ENCODE measurements at places on chromosomes 3 and 15. TPM values are rescaled to one million over a fixed set of nuclear protein-coding genes. Genes with fewer than 3 reads are reported as not detected.

GRCh38 chr3:158748237-158748828 lies 16.1 kb upstream of the RARRES1 start:
- H3K4me3 ChIP-seq = no peak overlapping the region
- no peaks in the 10 kb centered on the region for H3K4me1 ChIP-seq
- H3K36me3 ChIP-seq = no peaks in the 10 kb centered on the region
- no peak for DNase-seq

GRCh38 chr15:95013381-95013780 lies 782.0 kb downstream of the MCTP2 start:
- no peak overlapping the region for H3K4me3 ChIP-seq
- no peaks in the 10 kb centered on the region for H3K36me3 ChIP-seq
- H3K27ac ChIP-seq = no peak overlapping the region
- no peaks in the 10 kb centered on the region for H3K4me1 ChIP-seq
- H3K27me3 ChIP-seq = no peaks in the 10 kb centered on the region
- DNase-seq = no peak

GRCh38 chr3:76044601-76045600 lies 259.6 kb upstream of the ZNF717 start:
- no peaks in the 10 kb centered on the region for H3K4me1 ChIP-seq
- H3K27me3 ChIP-seq = no peaks in the 10 kb centered on the region
- no peak overlapping the region for H3K27ac ChIP-seq
- H3K36me3 ChIP-seq = no peaks in the 10 kb centered on the region
- no peak overlapping the region for H3K4me3 ChIP-seq

Gene ZBBX
- total RNA-seq = 0.81 TPM

DNA sequence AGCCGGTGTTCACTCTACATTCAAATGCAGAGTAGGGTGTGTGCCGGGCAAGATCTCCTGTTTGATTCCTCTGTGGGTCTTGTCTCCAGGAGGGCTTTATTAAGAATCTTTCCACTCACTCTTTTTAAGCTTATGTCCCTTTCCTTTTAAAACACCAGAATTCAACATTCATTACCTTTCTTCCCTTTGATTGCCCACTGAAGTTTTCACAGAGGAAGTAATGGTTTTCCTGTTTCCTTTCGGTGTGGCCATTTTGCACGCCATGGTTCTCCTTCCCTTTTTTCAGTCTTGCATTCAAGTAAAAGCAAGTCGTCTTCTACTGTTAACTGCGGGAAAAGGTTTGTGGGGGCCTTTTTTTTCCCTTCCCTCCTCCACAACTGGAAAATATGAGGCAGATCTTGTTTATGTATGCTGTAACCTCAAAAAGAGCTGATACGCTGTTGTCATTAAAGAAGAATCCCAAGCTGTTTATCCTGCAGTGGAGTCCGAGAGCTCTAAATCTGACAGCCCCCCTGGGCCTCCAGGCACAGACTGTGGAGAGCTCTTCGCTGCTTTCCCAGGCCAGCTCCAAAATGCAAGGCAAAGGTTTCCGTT lies 40.5 kb downstream of the FILIP1L start:
- no peak overlapping the region for H3K27ac ChIP-seq
- H3K4me3 ChIP-seq = no peak overlapping the region
- no peak for DNase-seq
- no peaks in the 10 kb centered on the region for H3K4me1 ChIP-seq
- no peaks in the 10 kb centered on the region for H3K27me3 ChIP-seq

Gene TRIM69
- total RNA-seq = 13.0 TPM

- no peaks in the 10 kb centered on the region for H3K4me1 ChIP-seq
- no peak overlapping the region for H3K27ac ChIP-seq
- DNase-seq = peak; percentile 60
- no peaks in the 10 kb centered on the region for H3K27me3 ChIP-seq
Measured at GRCh38 chr15:63752075-63752684, 81.6 kb downstream of the HERC1 start.

GRCh38 chr3:190222360-190222759 lies 99.9 kb downstream of the CLDN1 start:
- H3K4me3 ChIP-seq = no peak overlapping the region
- DNase-seq = no peak
- H3K36me3 ChIP-seq = no peaks in the 10 kb centered on the region
- H3K27ac ChIP-seq = no peak overlapping the region

Gene USP13
- 22.7 TPM for total RNA-seq

DNA sequence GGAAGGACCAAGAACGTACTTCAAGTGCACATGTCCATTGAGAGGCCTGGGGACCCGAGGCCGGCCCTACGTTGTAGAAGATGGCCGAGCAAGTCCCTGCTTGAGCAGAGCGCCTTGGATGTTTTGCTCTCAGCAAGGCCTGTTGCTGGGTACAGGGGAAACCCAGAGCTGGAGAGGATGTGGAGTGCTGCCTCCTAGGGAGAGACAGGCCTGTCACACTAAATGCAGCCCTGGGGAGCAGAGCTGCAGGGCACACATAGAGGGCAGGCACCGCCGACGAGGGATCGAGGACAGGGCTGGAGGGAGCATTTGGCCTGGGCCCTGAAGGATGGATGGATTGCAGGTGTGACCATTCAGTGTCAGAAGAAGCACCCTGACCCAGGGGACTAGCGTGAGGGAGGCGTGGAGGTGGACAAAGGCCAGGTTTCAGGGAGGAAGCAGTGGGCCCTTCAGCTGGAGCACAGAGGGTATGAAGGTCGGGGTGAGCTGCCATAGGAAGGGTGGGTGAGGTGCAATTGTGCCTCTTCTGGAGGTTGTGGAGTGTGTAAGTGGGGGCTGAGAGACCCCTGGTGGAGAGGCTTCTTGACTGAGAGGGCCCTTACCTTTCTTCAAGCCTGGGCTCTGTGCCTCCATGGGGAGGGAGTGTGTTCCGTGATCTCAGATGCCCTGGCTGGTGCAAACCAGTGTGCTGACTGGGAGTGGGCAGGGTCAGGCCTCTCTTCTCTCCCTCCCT lies 142.4 kb downstream of the CHDH start:
- H3K4me1 ChIP-seq = no peaks in the 10 kb centered on the region
- H3K27ac ChIP-seq = no peak overlapping the region
- no peak overlapping the region for H3K4me3 ChIP-seq
- H3K27me3 ChIP-seq = no peaks in the 10 kb centered on the region
- no peaks in the 10 kb centered on the region for H3K36me3 ChIP-seq

Gene CHRM5
- not detected for total RNA-seq

Gene CD200R1L
- not detected for total RNA-seq

Gene MFAP1
- total RNA-seq = 32.7 TPM

DNA sequence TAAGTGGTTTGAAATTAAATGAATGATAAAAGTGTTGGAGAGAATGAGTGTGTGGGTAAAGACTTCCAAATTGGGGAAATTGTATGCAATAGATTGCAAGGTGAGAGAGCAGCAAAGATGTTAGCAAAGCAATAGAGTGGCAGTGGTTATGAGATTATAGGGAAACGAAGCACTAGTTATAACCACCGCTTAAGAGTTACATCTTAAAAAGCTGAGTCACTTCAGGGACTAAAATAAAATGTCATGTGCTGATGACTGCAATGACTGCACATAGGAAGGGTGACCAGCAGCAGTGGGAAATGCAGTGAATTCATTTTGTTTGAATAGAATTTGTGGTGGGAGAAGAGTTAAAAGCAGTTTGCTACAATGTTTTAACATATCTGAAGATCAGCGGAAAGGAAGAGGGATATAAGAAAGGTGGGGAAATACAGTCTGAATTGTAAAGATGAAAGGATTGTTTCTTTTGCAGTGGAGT lies 127.3 kb downstream of the RAP2B start:
- no peaks in the 10 kb centered on the region for H3K27me3 ChIP-seq
- no peak overlapping the region for H3K27ac ChIP-seq
- no peaks in the 10 kb centered on the region for H3K36me3 ChIP-seq

Gene C3orf49
- not detected for total RNA-seq

DNA sequence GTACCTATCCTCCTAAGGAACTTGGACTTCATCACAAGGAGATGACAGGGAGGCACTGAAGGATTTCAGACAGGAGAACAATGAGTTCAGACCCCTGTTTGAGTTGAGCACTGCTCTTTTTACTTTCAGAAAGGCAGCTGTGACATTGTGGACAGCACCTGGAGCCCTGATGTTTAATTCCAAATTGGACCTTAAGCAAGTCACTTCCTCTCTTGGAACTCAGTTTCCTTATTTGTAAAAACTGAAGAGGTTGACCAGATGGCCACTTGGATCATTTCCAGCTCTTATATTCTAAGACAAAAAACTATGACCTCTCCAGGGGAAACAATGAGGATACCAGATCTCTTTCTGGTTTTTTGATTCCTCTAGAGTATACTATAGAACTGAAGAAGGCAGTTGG lies 34.1 kb upstream of the SMAD3 start:
- no peak overlapping the region for H3K27ac ChIP-seq
- H3K4me1 ChIP-seq = peaks cover 9% of the 10 kb centered on the region
- H3K4me3 ChIP-seq = no peak overlapping the region
- H3K27me3 ChIP-seq = no peaks in the 10 kb centered on the region

Gene TUSC7
- not detected for total RNA-seq

- no peak for DNase-seq
- H3K4me3 ChIP-seq = no peak overlapping the region
- no peaks in the 10 kb centered on the region for H3K36me3 ChIP-seq
- H3K27me3 ChIP-seq = no peaks in the 10 kb centered on the region
- no peaks in the 10 kb centered on the region for H3K4me1 ChIP-seq
- H3K27ac ChIP-seq = no peak overlapping the region
Measured at GRCh38 chr15:34018021-34018645, 20.9 kb downstream of the AVEN start.

DNA sequence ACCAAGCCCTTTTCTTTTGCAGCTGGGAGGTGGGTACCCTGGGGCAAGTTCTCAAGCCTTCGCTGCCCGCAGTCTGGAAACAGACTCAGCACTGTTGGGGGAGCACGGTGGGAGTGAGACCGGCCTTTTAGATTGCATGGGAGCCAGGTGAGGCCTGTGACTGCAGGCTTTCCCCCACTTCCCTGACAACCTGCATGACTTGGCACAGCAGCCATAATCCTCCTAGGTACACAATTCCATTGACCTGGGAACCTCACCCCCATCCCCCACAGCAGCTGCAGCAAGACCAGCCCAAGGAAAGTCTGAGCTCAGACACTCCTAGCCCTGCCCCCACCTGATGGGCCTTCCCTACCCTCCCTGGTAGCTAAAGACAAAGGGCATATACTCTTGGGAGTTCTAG lies 52.2 kb upstream of the CCDC80 start:
- no peak overlapping the region for H3K27ac ChIP-seq
- no peaks in the 10 kb centered on the region for H3K36me3 ChIP-seq
- peaks cover 16% of the 10 kb centered on the region for H3K4me1 ChIP-seq
- H3K27me3 ChIP-seq = no peaks in the 10 kb centered on the region

DNA sequence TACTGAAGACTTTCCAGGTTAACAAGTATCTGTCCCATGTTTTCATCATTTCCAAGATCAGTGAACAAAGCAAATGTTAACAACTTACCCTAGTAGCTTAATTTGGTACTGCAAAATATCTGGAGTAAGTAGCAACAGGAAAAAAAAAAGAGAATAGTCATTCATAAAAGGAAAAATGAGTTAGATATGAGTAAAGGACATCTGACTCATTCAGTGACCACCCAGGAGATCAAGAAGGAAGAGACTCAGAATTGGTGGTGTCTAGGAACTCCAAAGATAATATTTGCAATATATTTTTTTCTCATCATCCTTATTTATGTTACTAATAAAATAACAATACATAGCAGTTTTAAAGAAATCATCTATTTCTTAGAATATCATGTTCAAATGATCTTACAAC lies 253.8 kb upstream of the COL8A1 start:
- no peaks in the 10 kb centered on the region for H3K36me3 ChIP-seq
- H3K4me1 ChIP-seq = no peaks in the 10 kb centered on the region
- H3K4me3 ChIP-seq = no peak overlapping the region

DNA sequence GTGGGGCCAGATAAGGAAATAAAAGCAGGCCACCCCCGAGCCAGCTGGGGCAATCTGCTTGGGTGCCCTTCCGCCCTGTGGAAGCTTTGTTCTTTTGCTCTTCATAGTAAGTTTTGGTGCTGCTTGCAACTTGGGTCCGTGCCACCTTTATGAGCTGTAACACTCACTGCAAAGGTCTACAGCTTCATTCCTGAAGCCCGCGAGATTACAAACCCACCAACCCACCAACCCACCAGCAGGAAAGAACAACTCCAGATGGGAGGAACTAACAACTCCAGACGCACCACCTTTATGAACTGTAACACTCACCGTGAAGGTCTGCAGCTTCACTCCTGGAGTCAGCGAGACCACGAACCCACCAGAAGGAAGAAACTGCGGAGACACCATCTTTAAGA lies 84.2 kb upstream of the ARRDC4 start:
- no peaks in the 10 kb centered on the region for H3K4me1 ChIP-seq
- no peaks in the 10 kb centered on the region for H3K27me3 ChIP-seq
- no peak overlapping the region for H3K27ac ChIP-seq
- DNase-seq = no peak

DNA sequence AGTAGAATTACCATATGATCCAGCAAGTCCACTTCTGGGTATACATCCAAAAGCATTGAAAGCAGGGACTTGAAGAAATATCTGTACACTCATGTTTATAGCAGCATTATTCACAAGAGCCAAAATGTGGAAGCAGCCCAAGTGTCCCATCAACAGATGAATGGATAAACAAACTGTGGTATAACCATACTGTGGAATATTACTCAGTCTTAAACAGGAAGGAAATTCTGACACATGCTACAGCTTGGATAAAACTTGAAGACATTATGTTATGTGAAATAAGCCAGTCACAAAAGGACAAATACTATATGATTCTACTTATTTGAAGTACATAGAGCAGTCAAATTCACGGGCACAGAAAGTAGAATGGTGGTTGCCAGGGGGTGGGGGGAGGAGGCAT lies 91.2 kb downstream of the HMG20A start:
- H3K36me3 ChIP-seq = no peaks in the 10 kb centered on the region
- H3K4me3 ChIP-seq = no peak overlapping the region
- no peak for DNase-seq
- H3K27me3 ChIP-seq = no peaks in the 10 kb centered on the region

- peaks cover 28% of the 10 kb centered on the region for H3K27me3 ChIP-seq
- H3K4me1 ChIP-seq = no peaks in the 10 kb centered on the region
- DNase-seq = no peak
Measured at GRCh38 chr15:91136386-91136923, 36.4 kb downstream of the SV2B start.

Gene GOLGA6A
- total RNA-seq = 0.39 TPM

GRCh38 chr3:181956122-181956521 lies 244.4 kb downstream of the SOX2 start:
- no peaks in the 10 kb centered on the region for H3K36me3 ChIP-seq
- no peaks in the 10 kb centered on the region for H3K27me3 ChIP-seq
- H3K4me1 ChIP-seq = no peaks in the 10 kb centered on the region
- no peak overlapping the region for H3K27ac ChIP-seq
- no peak for DNase-seq

- no peak overlapping the region for H3K27ac ChIP-seq
- H3K4me1 ChIP-seq = no peaks in the 10 kb centered on the region
- no peak for DNase-seq
Measured at GRCh38 chr3:96900566-96900965, 86.2 kb downstream of the EPHA6 start.

DNA sequence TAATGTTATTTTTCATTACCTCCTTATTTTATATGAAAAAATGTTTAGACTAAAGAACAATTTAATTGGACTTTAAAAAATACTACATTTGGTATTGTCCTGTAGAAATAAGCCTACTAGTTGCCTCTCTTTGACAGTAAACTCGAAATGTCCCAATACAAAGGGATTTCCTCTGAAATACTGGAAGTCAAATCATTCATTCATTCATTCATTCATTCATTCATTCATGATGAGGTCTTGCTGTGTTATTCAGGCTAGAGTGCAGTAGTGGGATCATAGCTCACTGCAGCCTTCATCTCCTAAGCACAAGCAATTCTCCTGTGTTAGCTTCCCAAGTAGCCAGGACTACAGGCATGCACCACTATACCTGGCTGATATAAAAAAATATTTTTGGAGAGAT lies 50.6 kb upstream of the PYGO1 start:
- no peak for DNase-seq
- H3K4me3 ChIP-seq = no peak overlapping the region

Data from HCT116 (cell line).